ENCODE measurements at places on chromosomes 7 and 10.

- DNase-seq = no peak
Measured at GRCh38 chr7:120996333-120996987, 7.9 kb downstream of the CPED1 start.

DNA sequence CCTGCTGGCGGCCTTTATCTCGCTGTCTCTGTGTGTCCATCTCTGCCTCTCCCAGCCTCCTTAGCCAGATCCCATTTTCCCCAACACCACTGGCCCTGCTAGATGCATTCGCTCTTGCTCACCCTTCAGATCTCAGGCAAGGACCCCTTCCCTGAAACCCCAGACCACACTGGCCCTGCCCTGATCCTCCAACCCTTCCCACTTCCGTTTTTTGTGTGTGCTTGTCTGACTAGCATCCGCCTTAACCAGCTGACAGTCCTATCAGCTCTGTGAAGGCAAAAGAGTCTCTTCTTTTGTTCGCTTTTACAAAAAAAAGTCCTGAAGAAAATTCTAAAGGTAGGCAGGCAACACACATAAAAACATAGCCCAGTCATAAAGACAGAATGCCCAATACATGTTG, 28.7 kb downstream of the CHST15 start:
- no peak for DNase-seq

DNA sequence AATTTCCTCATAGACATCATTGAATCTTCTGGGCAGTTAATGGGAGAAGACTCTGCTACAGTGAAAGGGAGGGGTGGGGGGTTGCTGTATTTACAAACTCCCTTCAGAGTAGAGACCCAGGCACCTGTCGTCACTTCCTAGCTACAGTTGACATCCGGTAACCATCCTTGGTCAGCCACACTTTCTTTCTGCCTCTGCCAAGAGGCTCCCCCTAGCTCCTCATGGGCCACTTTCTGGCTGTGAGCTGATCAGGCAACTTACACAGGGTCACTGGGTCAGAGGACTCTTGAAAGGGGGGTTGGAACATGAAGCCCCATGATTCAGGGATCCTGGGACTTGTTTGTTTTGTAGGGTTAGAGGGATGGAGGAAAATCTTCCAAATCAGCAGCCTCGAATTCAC, 1.2 kb downstream of the TECPR1 start:
- no peak for DNase-seq

DNA sequence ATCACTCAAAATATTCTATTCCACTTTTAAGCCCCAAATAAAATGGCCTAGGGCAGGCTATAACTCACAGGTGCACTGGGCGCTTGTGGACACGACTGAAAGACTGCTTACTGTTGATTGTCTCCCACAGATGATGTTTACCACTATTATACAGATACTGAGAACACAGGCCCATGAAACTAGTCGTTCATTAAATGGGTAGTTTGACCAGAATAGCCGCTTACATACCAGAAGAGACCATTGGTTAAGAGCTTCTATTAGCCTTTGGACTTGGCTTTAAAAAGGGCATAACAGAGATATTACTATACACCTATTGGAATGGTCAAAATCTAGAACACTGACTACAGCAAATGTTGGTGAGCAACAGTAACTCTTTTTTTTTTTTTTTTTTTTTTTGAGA, 4.3 kb downstream of the CCDC6 start:
- no peak for DNase-seq

- no peak for DNase-seq
Measured at GRCh38 chr7:134988161-134988560, 1.9 kb downstream of the AGBL3 start.

Data from T-helper 2 cell (primary cell).